Left renal cortex interstitium (tissue), 4 donors: ENCODE measurements at places on chromosomes 1 and 21.

GRCh38 chr1:76697361-76697760 lies 169.9 kb upstream of the ST6GALNAC5 start:
- no peak for DNase-seq

DNA sequence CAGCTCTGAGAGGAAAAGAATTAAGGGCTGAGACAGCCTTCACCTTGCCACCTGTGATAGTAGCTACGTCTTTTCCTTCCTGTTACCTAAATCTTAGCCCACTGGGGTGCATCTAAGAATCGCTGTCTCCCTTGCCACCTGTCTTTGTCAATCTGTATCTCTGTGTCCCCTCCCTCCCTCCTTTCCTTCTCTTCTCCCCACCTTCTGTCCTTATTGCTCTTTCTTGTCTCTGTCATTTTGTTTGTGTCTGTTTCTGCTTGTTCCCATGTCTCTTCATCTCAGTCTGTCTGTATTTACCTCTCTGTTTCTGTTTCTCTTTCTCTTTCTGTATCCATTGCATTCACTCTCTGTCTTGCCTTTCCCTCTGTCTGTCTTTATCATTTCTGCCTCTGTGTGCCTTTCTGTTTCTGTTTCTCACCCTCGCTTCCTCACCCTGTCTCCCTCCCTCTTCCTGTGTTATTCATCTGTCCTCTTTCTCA lies 30.2 kb downstream of the SLC22A15 start:
- DNase-seq = no peak

- no peak for DNase-seq
These were observed 12.8 kb upstream of the PRDM2 start for GRCh38 chr1:13687151-13687715.

DNA sequence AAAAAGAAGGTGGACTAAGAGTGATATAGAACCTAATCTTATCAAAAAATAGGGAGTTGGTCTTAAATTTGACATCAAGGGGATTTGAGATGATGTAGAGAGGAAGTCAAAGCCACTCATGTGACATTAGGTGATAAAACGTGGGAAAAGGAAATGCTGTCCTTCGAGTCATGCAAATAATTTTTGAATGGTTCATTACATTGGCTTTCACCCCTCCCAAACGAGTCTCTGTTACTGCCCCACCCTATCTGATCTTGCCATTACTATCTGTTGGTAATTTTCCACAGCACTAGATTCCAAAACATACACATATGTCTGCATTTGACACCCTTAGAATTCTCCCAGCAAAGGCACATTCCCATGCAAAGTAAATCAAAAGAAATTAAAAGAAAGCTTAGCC lies 531.1 kb upstream of the ADAMTS5 start:
- no peak for DNase-seq

DNA sequence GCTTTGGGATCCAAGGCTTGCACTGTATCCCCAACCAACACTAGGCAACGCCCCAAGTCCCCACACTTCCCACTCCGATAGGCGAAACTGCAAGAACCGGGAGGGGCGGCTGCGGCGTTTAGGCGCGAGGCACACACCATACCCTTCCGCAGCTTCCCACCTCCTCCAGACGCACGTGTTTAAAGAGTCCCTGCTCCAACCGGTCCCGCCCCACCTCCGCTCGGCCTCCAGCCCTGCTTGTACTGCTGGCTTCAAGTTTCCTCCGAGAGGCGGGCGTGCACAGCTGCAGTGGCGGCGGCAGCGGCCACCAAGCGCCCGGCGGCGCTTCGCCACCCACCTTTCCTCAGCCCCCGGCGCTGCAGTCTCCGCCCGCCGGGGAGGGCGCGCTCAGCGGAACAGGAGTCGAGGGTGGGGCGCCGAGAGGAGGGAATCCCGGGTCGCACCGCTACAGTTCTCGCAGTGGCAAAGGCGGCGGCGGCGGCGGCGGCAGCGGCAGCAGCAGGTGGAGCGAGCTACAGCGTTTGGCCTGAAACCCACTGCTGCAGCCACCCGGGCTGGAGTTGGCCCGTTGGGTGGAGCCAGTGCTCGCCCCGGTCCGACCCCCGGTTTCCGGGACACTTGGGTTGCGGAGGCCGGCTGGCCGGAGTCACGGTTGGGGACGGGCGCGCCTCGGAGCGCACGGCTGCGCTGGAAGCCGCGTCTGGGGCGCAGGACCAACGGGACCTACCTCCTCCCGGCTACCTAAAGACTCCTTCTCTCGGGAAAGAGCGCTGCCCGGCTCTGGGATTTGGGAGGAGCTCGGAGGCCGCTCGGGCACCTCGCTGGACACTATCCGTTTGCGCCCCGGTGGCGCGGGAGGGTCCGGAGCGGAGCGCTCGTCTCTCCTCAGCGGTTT lies at the start of gene CNIH3:
Gene CNIH3 (plus strand): TSS at position 457 of the 895 bp plus-strand sequence. CDS start 858 bp downstream, outside the sequence.
- peak; percentile 55 for DNase-seq

DNA sequence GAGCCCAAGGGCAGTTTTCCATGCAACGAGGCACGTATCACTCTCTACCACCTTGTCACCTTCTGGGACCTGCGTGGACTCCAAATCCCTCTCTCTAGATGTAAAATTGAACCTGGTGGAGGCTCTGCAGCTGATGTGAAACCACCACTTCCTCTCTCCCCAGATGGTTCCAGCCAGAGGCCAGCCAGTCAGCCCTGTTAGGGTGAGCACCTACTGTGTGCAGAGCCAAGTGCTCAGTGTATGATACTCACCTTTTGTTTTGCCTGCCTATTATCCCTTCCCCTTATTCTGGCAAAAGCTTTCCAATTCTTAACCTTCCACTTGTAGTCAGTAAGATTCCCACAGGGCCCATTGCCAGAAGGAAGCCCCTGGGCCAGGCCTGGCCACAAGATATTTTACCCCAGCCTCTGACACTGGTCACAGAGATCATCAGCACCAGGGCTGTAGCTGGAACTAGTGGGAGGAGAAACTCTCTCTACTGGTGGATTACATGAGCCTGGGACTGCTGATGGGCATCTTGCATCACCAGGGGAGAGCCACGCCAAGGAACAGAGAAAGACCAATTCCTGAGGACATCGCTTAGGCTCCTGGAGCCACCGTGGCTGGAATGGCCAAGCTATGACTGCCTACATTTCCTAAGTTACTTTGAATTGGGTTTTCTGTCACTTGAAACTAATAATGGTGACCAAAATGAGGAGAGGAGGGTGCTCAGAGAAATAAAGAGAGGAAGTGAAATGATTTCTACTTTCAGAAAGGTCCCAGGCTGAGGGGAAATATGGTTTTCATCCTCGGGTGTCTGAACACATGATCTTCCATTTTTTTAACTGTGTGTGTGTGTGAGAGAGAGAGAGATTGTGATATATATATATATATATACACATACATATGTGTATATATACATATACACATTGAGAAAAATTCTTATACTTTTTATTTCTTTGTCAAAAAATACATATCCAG lies 26.6 kb upstream of the RD3 start:
- DNase-seq = no peak

DNA sequence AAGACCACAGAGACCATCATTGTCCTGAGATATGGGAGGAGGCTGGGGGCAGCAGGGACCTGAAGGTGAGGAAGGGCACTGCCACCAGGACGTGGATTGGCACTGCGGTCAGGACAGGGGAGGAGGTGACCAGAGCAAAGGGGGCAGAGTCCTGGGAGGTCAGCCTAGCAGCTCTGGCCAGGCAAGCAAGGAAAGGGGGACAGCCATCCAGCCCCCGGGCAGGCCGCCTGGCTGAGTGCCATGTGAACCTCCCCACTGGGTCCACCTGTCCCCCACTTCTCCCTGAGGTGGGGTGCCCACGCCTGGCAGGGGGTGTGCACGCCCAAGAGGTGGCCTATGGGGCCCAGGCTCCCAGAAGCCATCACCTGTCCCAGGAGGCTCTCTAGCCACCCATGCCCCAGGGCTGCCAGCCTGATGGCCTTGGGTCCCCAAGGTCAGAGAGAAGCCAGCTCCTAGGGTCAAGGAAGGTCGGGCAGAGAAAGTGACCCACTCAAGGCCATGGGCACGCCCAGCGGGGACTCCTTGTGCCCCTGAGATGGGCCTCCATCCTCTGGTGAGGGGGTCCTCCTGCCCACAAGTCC lies 17.6 kb upstream of the PTTG1IP start:
- DNase-seq = no peak

DNA sequence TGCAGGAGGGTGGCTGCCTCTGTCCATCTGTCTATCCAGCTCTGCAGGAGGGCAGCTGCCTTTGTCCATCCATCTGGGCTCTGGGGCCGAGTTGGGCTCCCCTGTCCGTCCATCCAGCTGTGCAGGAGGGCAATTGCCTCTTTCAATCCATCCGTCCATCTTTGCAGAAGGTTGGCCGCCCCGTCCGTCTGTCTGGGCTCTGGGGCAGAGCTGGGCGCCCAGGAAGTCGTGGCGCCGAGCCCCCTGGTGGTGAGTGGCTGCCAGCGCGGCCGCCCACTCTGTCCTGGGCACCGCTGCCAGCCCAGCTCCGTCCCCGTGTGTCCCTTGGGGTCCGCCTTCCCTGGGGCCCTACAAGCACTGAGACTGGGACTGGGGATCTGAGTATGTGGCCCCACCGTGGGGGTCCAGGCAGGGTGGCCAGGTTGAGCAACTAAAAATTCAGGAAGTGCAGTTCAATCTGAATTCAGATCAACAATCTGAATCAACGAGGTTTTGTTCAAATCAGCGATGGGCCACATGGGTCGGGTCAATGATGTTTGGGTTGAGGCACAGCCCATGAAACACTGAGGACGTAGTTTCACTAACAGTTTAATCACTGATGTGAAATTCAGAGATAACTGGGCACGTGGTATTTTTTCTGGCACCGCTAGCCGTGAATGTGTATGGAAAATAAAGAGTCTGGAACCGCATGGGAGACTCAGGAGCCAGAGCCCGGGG lies 99.1 kb upstream of the ACTRT2 start:
- no peak for DNase-seq

DNA sequence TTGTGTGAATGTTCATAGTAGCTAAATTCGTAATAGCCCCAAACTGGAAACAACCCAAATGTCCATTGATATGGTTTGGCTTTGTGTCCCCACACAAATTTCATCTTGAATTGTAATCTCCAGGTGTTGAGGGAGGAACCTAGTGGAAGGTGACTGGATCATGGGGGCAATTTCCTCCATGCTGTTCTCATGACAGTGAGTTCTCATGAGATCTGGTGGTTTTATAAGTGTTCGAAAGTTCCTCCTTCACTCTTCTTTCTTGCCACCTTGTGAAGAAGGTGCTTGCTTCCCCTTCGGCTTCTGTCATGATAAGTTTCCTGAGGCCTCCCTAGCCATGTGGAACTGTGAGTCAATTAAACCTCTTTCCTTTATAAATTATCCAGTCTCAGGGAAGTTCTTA lies 11.3 kb downstream of the UBE2G2 start:
- DNase-seq = no peak

- DNase-seq = no peak
These were observed 37.0 kb downstream of the VTCN1 start for GRCh38 chr1:117173691-117174090.

DNA sequence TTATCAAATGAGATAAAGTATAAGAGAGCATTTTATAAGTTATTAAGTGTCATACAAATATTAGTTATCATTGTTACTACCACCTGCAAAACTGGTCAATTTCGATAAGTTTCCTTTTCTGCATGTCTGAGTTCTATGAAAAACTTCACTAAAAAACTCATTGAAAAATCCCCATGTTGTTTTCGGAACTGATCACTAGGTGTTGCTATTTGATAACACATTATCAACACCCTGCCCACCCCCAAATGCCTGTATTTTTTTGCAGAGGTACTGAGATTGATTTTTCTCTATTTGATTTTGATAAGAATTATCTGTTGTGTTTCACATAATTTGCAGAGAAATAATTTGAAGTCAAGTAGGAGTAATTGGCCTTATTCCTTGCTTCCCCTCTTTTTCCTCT lies 22.1 kb upstream of the DISP1 start:
- no peak for DNase-seq

DNA sequence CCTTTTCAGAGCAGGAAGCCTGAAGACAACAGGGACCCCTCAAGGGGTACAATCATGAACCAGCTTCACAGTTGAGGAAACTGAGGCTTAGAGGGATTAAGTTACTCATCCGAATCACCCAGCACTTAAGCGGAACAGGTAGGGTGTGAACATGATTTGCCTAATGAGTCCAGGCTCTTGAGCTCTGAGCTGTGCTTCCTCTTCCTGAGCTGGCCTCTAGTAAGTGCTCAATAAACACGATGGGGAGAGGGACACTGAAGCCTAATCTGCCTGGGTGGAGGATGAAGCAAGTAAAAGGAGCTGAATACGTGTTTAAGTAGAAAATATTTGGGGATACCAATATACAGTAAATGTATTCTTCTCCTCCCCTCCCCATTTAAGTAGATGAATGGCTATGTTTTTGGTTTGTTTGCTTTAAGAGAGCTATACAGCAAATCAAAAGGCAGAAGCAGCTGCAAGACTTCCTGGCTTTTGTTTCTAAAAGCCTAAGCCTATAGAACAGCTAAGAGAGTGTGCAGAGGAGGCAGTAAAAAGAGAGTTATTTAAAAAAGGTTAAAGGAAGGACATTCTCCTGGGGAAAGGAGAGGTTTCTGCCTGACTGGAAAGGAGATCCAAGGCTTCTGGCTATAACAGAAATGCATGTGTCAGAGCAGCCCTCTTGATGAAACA lies 20.5 kb downstream of the STPG1 start:
- DNase-seq = no peak

DNA sequence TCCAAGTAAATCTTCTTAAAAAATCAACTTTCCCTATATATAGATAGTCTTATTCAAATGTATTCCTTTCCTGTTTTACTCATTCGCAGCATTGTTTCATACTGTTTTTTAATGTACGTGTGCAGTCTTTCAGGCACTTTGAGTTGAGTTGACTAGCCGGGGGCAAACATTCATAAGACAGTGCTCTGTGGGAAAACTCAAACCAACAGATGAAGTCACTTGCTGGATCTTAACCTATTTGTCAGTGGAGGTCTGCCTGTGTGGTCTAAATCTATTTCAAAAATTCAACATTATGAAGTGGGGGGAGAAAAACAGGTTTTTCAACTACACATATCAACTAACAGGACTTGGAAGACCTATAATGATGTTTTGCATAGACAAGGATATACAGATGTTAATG lies 6.2 kb downstream of the HSD11B1 start:
- no peak for DNase-seq

DNA sequence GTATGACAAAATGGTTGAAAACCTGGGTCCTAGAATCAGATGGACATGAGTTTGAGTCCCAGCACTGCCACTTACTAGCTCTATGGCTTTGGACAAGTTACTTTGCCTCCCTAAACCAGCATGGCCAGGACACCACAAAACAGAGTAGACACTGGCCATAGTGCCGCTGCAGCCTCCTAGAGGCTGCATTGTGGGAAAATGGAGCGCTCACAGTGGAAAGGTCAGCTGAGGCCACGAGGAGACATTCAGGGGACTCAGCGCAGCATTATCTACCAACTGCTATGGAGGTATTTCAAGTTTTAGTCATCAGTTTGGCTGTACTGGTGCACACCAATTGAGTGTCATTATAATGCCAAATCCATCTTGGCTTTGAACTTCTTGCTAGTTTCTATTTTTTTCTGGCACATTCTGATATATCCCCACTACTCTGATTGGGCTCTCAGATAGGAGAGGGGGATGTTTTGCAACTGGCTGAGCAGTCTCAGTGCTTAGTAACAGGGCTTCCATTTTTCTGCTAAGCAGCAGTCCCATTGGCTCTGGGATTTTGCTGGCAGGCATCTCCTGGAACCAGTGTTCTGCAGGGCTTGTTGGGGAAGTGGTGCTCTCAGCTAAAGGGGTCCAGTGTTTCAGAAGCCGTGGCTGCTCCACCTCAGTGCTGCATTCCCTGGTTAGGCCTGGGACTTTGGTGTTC lies 16.2 kb downstream of the NT5C1A start:
- no peak for DNase-seq

GRCh38 chr1:26220199-26220912 lies 13.6 kb upstream of the CEP85 start:
- DNase-seq = no peak
